NCI-H510A (cell line): ENCODE measurements at places on chromosomes 11 and 22.
A peak's percentile ranks its signal among the peaks of the same experiment; 100 is the strongest.

- DNase-seq: peak; percentile 51
Measured at GRCh38 chr11:102476812-102477211, 24.2 kb upstream of the TMEM123 start.

GRCh38 chr11:118010738-118011461 lies 24.7 kb downstream of the IL10RA start:
- no peak for DNase-seq

GRCh38 chr22:42430528-42431125 lies 1.6 kb downstream of the NFAM1 start:
- no peak for DNase-seq

DNA sequence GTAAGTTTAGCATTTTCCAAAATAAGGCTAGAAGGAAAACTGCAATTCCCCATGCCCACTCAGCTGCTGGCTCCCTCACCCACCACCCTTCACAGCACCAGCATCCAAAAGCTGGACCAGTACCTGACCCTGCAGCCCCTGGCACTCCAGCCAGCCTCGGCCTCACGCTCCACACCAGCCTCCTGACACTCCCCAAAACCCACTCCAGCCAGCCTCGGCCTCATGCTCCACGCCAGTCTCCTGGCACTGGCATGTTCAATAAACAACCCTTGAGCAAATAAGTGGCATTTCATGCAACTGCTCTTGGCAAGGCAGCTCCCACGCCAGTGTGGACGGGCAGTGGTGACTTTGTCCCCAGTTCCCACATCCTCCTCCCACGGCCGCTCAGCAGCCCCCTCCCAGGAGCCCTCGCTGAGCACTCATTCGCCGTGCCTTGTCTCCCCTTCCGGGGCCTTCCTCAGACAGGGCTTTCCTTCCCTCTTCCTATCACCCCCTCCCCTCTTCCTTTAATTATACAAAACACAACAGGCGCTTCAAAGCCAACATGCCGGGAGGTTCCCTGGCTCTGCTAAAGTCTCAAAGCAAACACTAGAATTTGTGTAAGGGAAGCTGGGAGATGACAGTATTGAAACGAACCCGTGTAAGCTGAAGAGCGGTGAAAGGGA lies 6.8 kb downstream of the TOLLIP start:
- no peak for DNase-seq

DNA sequence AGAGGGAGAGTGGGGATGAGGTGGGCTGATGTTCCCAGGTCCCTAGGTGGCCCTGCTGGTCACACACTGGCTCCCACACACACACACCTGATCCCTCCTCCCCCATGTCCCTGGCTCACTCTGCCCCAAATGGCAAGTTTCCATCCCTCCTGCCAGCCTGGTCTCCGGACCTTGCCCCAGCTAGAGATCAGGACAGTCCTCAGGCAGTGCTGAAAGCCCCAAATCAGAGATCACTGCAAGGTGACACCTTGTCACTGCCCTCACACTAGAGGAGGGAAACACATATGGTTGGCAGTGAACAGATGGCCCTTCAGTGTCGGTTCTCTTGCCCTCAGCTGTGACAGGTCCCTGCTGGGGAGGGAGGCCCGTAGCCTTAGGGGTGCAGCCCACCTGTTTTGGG lies 7.6 kb downstream of the TMPRSS5 start:
- no peak for DNase-seq

DNA sequence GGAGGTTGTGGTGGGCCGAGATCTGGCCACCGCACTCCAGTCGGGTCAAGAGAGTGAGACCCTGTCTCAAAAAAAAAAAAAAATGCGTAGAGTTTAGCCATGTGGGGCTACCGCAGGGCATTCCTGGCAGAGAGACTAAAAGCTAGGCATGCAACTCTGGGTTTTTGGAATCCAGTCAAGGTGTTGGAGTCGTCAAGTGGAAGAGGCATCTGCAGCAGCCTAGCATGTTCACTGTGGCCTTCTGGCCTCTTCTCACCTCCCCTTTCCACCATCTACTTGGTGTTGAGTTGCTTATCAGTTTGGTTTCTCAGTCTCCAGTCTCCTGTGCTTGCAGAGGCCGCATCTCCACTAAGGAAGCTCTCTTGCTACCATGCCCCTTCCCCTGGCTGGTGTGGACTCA lies 572.5 kb downstream of the NTM start:
- no peak for DNase-seq

- DNase-seq: no peak
Measured at GRCh38 chr11:86046116-86046515, 22.8 kb downstream of the PICALM start.

DNA sequence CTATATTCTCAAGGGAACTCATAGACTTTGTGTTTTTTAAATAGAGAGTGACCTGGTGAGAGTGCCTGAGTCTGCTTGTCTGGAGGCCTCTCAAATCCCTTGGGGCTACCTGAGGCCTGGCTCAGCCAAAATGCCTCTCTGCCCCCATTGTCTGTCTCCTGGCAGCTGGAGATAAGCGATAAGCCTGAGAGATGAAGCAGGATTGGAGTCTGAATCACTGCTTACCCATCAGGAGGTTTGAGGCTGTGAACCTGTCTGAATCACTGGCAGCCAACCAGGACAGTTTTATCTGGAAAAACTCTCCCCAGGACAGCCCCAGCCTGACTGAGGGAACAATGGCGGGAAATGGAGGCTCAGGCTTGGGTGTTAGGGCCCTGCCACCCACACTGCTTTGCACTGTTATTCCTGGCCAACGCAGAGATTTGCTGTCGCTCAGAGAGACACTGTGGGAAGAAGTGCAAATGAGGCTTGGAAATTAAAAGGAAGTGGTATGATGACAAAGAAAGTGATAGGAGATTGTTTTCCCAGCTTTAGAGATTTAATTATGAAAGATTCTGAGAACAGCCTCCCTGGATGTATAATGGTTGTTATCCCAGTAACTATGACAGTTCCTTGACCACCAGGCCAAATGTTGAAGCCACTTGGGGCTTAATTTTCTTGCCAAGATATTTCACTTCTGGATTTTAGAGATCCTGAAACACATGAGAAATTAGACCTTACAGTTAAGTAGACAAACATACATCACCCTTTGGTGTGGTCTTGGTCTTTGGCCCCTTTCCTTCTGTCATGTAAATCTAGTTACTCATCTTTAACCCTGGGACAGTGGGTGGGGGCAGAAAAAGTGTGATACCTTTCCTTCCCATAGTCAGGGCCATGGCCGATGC lies 102.1 kb downstream of the RASSF10 start:
- no peak for DNase-seq

GRCh38 chr11:44380009-44380313 lies 70.0 kb upstream of the ALX4 start:
- no peak for DNase-seq
